ENCODE measurements at places on chromosomes 12 and 14.

DNA sequence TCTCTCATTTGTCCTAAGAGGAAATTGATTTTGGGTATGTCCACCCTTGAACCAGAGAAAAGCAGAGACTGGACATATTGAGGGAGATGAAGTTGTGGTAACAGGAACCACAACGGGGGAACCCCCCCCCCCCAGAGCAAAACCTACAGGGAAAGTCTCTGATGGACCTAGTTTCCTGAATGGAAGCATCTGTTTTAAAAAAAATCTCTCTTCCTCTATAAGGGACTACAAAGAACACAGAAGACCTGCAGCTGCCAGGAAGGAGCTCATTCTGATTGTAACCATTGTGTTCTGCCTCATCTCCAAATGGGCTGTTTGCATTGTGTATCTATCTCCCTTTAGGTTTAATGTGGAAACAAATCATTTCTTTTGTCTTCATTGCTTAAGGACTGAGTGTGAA, 13.4 kb downstream of the C1S start:
- no peak for DNase-seq

DNA sequence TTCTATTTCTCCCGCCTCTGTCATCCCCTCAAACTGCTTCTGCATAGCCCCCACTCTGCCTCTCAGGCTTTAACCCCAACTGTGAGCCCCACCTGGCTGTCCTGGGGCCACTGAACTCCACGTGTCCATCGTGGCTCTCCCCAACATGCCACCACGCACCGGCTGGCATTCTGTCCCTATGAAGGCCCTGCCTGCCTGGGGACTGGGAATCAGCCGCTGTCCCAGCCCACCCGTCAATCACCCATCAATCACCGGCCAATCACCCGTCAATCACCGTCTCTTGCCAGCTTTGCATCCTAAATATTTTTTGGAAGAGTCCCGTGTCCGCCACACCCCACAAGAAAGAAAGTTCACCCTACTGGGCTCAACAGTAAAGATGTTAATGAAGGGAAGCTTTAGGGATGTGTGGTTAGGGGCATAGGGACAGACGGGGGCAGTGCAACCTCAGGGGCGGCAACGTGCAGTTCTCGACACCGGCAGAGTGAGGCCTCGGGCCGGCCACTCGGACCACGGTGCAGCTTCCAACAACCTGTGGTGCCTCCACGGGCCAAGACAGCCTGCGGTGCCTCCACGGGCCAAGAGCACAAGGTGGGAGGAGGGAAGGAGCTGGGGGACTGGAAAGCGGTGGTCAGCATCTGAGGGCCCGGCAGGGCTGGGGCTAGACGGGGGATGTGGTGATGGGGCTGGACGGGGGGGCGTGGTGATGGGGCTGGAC, 85.6 kb downstream of the GALNT9 start:
- no peak for DNase-seq

DNA sequence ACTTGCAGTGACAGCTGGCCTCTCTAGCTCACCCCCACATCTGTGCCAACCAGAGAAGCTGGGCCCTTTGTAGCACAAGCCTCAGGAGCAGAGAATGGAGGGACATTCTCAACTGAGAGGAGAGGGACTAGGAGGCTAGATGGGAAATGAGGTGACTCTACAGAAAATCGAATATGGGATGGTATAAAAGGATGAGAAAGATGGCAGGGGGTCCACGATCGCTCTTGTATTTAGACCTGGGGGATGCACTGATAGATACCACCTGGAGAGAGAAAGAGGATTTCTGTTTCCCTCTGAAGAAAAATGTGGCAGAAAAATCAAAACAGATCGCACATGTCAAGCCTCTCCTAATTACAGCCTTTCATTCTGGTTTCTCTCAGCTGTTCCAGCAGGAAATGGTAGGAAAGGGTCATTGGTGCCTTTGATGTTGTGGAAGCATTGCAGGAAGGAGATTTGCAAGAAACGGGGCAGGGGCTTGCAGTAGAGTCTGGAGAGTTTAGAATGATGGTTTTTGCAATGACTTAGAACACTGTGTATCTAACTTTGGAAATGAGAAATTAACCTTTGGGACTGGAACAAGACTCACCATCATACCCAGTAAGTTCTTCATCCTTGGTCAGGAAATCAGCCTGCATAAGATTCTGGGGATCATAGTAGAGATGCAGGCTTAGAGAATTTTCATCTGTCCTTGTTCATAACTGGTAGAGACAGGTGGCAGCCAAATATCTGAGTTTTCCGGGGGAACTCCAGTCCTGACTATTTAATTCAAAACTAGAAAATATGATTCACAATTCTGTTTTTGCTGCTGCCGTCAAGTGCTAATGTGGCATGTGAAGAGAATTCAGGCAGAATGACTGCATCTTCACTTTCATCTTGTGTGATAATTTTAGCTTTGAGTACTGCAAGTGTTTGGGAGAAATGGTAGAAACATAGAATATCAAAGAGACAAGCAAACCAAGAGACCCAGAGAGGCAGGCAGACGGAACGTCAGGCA, 98.8 kb downstream of the DAD1 start:
- no peak for DNase-seq

DNA sequence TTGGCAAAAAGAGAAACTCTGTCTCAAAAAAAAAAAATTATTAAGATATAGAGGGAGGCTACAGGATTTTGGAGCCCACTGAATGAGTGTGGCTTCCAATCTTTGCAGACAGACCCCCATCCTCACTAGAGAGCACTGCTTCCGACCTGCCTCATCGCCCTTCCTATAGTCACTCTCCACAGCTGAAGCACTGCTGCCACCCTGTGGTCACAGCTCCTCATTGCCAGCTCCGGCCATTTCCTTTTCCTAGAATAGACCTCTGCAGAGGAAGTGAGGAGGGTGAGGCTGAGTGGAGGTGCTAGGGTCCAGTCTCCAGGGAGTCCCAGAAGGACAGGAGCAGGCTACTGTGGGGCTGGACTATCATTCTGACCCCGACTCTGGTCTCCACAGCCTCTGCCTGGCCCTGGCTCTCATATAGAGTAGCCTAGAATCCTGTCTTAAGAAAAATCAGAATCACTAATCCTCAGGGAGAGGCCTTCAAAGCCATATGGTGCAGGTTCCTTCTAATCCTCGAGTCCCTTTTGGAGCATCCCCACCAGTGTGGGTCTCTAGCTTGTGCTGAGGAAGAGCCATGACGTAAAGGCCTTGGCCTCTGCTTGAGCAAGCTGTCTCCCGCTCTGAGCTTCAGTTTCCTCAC, 1.4 kb upstream of the NPFF start:
- peak; percentile 63 for DNase-seq

DNA sequence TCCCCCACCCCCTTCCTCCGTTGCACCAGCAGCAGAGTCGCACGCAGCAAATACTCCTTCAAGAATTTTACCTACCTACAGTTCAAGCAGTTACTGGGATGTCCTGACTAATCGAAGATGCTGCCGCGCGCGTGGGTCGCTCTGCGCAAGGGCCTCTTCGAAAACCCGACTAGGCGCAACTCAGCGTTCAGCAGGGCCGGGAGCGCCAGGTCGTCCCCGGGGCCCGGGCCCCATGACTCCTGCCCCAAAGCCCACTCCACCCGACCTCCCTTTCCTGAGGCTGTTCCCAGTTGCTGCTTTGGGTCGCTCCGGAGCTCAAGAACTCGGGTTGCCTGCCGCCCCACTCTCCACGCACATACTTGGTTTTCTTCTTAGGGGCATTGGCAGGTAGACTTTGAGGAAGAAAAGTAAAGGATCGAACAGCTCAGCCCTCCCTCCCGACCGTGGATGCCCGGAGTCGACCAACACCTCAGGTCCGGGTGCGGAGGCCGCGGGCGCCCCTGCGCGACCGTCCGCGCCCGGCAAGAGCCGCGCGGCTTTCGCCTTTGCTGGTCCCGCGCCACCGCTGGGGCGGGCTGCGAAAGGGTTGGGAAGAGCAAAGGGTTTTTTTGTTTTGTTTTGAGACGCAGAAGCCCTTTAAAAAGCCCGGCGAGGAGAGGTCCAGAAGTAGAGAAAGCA, 1.9 kb downstream of the BMP4 start:
- DNase-seq = no peak

DNA sequence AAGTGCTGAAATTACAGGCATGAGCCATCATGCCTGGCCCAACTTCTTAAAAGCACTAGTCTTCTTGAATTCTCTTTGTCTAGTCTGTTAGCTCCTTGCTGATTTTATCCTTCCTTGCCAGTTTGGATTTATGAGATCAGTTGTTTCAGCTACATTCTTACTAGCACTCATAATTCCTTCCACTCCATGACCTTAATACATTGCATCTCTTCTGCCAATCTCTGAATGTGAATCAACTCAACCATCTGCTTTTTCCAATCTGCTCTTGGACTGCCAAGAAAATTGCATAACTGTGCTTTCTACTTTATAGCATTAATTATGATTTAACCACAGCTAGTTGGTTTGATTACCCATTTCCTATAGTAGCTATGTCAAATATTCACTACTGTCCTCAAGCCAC, 14.9 kb upstream of the HEATR5A start:
- no peak for DNase-seq

- DNase-seq = no peak
Measured at GRCh38 chr12:123200414-123200813, 32.5 kb downstream of the MPHOSPH9 start.

GRCh38 chr12:21831791-21832344, 57.4 kb upstream of the KCNJ8 start:
- no peak for DNase-seq

GRCh38 chr14:52266179-52266578, 1.3 kb upstream of the PTGDR start:
- DNase-seq = no peak

DNA sequence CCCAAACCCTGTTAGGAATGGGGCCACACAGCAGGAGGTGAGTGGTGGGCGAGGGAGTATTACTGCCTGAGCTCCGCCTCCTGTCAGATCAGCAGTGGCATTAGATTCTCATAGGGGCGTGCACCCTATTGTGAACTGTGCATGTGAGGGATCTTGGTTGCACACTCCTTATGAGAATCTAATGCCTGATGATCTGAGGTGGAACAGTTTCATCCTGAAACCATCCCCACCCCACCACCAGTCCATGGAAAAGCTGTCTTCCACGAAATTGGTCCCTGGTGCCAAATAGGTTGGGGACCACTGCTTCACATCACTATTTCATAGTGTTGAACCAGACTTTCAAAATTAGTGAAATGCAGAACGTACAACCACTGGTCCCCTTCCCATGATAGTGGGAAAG, 57.9 kb upstream of the BICD1 start:
- DNase-seq = no peak

- no peak for DNase-seq
Measured at GRCh38 chr14:82537831-82538230, 1004.2 kb upstream of the SEL1L start.

GRCh38 chr14:99633918-99634317, 11.0 kb upstream of the HHIPL1 start:
- DNase-seq = no peak

DNA sequence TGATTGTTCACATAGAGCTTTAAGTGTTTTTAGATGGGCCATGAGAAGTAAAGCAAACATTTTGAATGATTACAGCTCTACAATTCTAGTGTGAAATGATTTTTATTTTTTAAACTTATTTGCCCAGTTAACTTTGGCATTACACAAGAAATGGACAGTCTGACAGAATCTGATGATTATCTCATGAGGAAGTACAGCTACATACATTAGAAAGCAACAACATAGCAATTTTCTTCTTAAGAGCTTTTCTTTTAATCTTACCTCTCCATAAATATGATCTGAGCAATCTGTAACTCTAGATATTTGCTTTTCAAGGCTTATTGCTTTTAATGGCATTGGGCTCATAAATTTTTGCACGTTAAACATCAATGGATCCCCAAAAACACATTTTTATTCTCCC, 26.5 kb upstream of the PPP1R12A start:
- no peak for DNase-seq

DNA sequence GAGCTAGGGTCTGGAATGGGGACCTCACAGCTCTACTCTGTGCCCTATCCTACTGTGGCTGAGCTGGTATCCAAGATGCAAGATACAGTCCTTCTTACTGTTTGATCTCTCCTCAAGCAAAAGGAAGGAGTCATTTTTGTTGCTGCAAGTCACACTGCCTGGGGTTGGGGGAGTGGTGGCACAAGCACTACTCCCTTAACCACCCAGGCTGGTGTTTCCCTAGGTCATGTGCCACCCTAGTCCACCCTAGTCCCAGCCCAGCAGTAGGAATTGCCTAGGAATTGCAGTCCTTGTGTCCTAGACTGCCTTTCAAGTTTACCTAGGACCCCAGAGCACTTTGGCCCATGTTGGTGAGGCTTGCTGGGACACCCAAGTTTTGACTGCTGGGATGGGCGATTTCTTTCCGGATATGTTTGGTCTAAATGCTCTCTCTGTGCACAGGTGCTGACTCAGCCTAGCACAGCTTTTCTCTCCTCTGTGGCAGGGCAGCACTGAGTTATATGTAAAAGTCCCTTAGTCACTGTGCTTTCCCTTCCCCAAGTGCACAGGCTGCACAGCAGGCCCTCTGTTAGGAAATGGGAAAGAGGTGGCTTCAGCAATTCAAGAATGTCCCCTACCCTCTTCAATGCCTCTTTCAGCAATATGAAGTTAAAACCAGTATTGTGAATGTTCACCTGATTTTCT, 54.9 kb downstream of the SLC6A15 start:
- no peak for DNase-seq

DNA sequence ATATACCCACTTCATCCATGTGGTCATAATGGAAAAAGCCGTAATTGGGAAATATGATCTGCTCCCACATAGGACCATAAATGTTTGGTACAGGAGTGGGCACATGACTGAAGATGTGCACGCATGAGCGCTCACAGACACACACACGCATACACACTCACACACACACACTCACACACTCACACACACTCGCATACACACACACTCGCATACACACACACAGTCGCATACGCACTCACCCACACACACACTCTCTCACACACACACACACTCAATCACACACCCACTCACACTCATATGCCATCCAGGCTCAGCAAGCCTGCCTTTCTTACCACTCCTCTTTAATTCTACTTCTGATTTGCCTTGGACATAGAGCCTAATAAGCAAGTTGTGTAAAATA, 45.6 kb upstream of the EGLN3 start:
- DNase-seq = no peak

DNA sequence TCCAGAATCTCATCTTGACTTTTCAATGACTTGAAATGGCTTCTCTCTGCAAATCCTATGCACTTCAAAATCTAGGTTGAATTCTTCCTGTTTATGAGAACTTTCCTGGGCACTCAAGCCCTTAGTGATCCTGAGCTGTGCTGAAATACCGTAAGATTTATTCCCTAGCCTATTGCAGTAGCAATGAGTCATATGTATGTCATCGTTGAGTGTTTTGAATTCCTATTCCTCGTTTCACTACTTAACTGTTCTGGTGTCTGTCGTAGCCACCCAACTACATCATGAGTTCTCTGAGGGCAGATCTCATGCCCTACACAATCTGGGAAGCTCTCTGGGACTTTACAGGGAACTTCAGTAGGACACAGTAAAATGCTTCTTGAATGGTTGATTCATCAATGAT, 190.8 kb upstream of the TMEM132C start:
- no peak for DNase-seq
